ENCODE measurements at places on chromosomes 12 and 14.

- DNase-seq: no peak
Observed at GRCh38 chr12:58342736-58343135, 401.4 kb downstream of the ATP23 start.

- no peak for DNase-seq
Observed at GRCh38 chr14:46769292-46769691, 117.7 kb upstream of the RPL10L start.

DNA sequence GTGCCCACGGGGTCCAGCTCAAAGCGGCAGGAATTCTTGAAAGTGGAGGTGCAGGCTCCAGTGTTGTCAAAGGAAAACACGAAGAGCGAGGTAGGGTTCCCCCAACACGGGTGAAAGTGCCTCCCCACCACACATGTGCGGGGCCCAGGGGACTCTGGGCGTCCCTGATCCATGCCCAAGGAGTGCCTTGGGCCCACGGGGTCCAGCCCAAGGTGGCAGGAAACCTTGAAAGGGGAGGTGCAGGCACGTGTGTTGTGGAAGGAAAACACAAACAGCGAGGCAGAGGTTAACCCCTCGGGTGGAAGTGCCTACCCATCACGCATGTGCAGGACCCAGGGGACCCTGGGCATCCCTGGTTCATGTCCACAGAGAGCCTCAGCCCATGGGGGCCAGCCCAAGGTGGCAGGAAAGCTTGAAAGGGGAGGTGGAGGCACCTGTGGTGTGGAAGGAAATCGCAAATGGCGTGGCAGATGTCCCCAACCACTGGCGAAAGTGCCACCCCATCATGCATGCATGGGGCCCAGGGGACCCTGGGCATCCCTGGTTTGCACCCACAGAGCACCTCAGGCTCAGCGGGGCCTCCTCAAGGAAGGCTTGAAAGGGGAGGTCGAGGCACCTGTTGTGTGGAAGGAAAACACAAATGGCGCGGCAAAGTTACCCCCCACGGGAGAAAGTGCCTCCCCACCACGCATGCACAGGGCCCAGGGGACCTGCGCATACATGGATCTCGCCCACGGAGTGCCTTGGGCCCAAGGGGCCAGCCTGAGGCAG, 584.6 kb downstream of the ALG10 start:
- no peak for DNase-seq

DNA sequence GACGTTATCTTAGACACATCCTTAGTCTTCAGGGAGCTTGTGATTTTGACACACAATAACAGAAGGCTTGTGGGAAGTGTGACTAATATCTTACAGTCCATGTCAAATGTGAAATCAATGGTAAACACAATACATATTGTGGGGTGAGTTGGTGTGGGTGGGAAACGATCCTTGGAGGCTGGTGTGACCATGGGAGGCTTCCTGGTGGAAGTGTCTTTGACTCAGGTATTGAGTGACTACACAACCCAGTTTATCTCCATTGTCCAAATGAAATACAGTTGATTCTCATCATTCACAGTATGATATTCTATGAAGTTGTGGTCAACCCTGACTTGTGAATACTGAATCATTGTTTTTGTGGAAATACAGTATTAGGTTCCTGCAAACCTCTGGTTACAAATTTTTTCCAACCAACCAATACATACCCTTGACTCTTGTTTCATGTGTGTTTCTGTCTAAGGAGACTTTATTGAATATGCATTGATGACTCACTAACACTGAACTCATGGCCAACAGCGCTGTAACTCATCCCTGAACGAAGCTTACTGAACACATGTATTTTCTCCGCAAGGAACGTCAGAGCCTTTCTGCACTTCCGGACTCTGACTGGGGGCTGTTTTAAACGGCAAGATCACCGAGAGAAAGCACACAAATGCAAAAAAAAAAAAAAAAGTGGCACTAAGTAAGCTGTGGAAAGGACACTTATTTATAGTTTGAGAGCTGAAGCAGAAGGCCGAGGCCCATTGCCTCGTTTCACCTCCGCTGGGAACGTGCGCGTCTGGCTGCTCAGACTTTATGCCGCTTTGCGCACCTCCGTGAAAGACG, 59.0 kb downstream of the CLMN start:
- no peak for DNase-seq

GRCh38 chr12:85260896-85261295, 19.1 kb upstream of the ALX1 start:
- DNase-seq: no peak

DNA sequence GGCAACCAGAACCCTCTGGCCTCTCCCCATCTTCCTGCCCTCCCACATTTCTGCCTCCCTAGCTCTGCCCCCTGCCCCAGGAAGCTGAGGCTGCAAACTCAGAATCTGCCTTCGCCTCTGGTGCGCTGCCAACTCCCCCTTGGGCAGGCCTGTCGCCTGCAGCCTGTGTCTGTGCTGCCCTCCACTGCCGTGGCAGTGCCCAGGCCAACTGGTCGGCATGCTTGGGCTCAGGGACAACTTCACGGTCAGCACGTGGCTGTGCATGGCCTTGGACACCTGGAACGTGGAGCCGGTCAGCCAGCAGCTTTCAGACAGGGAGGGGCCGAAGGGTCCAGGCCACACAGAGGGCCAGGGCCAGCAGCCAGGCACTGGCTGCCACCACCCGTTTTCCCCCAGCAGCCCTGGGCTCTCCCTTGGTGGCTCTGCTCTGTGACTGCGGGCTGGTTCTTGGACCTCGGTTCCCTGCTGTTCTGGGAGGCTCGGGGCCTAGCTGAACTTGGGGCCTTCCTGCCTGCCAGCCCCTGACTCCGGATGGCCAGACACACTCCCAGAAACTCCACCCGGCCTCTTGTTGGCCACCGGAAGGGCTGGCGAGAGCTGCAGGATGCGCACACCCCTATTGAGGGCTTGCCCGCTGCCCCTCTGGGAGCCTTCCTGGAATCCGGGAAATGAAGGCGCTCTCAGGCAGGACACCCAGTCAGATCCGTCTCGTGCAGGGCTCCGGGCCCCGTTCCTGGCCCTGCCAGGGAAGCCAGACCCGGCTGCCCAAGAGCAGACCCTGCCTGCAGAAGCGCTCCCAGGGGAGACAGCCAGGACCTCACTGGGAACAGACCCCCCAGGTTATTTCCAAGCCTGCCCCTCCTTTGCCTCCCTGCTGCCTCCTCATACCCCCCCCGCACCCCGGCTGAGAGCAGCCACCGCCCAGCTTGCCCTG, 34.2 kb upstream of the PPP1R13B start:
- DNase-seq: no peak

DNA sequence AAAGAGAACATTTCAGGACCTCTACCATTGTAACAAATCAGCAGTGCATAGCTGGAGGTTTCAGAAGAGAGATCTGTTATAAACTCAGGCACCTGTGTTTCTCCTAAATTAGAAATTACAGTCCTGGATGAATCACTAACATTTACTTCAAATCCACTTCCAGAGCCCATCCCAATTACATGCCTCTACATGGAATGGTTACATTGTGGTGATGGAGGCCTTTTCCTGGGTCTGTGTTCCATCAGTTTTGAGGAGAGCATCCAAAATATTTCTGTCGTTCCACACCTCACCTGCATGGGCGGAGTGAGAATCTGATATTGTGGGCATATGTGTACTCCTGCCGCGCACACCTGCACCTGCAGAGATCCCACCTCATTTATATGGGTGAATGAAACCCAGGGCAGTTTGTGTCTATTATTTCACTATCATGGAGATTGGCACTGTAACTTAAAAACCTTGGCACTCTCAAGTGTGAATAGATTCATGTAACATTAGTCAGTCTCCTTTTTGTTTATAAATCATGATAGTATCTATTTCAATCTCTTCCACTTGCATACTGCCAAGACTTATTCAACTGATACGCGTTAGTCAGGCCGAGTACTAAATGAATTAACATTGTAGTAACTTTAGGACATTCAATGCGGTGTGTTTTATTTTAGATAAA, 215.1 kb upstream of the FAR2 start:
- no peak for DNase-seq

- no peak for DNase-seq
Observed at GRCh38 chr12:57154076-57154475, 6.7 kb upstream of the LRP1-AS start.

DNA sequence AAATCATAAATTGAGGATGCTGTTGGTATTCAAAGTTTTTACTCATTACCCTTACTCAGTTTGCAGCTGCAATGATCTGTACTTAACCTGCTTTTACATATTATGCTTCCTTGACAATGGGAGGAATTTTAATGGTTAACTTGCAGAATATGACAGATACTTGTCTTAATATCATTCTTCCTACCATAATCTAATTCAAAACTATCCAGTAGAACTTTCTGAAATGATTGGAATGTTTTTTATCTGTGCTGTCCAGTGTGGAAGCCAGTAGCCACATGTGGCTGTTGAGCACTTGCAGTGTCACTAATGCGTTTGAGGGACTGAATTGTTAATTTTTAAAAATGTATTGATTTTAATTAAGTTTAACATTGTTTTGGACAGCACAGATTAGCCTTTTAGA, 23.5 kb downstream of the FGFR1OP2 start:
- no peak for DNase-seq

DNA sequence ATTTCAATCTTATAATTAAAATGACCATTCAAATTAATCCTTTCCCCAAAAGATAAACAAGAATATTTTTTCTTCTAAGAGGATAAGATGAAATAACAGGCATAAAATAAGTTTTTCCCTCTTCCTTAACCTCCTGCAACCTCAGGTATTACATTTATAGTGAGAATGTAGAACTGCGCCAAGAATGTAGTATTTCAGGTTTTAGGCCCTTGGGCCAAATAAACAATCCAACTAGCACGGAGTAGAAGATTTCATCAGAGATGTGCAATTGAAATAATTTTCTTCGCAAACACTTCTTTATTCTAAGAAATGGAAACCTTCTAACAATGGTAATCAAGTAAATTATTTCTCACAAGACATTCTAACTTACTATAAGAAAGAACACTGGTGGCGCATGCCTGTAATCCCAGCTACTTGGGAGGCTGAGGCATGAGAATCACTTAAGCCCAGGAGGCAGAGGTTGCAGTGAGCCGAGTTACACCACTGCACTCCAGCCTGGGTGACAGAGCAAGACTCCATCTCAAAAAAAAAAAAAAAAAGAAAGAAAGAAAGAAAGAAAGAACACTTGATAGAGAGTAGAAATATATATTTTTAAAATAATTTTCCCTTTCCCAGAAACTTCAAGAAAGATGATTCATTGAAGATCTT, 100.8 kb downstream of the TAOK3 start:
- no peak for DNase-seq

- DNase-seq: no peak
Observed at GRCh38 chr14:90796329-90796728, 19.9 kb downstream of the TTC7B start.

DNA sequence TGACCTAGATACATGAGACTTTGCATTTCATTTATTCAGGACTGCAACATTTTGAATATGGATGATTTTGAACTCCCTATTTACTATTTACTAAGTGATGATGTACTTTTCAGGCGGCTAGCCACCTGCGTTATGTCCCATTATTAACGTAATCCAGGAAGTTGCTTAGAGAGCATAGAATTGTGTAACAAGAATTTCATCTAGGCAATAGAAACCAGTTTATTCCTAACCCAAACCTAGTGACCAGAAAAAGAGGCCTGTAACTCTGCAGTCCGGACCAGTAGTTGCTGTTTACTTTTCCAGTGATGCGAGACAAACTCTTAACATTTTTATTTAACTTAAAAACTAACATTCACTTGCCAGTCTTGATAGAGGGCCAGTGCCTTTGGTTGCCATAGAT, 12.3 kb downstream of the NUDT4 start:
- DNase-seq: no peak

GRCh38 chr14:62304257-62304656, 542.0 kb downstream of the SNAPC1 start:
- no peak for DNase-seq

DNA sequence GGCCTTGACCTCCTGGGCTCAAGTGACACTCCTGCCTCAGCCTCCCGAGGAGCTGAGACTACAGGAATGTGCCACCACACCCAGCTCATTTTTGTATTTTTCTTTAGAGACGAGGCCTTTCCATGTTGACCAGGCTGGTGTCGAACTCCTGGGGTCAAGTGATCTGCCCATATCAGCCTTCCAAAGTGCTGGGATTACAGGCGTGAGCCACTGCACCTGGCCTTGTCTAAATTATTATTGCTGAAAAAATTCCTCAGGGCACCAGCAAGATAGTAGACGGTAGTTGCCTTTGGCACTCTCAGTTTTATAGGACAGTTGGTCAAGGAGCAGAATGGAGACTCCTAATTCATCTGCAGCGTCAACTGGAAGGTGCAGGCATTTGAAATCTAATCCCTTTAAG, 2.5 kb upstream of the AICDA start:
- DNase-seq: no peak

- no peak for DNase-seq
Observed at GRCh38 chr12:113172185-113172584, 13.1 kb downstream of the DDX54 start.

GRCh38 chr12:102824218-102824835, 92.7 kb downstream of the PAH start:
- no peak for DNase-seq

DNA sequence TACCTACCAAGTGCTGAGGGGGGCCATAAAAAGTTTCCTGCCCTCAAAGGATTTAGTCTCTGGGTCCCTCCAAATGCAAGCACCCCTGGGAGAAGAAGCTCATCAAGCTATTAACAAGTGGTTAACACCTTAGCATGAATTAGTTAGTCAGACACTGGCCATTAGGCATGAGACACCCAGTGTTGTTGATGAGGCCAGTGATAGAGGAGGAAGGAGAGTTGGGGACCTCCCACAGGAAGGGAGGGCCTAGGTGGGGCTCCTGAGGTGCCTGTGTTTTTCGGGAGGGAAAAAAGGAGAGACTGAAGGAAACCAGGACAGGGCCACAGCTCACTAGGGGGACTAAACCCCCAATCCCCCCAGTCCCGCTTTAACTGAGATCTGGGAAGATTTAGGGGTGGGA, 4.5 kb upstream of the KRT71 start:
- no peak for DNase-seq

- no peak for DNase-seq
Observed at GRCh38 chr14:57835766-57836165, 30.1 kb downstream of the SLC35F4 start.

DNA sequence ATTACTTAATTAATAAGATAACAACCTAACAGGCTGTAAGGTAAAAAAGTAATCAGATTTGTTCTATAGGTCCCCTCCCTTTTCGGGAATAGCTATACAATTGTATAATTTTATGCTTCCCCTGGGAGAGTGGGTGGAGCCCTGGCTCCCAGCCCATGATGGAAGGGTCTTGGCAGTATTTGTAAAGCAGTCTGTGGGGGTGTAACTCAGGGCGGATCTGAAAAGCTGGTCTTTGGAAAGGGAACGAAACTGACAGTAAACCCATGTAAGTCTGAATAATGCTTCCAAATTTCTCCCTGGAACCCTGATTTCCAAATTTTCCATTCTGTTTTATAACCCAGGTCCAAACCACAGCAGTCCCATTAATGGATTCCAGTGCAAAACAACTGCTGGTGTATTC, 110.4 kb downstream of the DAD1 start:
- no peak for DNase-seq

DNA sequence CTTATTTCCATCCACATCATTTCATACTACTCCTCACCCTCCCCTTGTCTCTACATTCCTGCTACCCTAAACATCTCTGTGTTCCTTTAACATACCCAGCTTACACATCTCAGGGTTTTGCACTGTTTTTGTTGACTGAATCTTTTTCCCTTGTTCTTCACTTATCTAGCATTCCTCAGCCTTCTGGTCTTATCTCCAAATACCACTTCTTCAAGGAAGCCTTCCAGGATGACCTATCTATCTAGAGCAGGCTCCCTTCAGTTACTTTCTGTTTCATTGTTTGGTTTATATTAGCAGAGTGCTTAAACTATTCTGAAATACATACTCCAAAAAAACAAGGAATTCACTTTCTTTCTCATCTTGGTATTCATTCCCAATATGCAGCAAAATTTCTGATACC, 353.1 kb downstream of the NAV3 start:
- DNase-seq: no peak

All from activated gamma-delta T cell treated with anti-CD3 and anti-CD28 coated beads, Interleukin-2, amount 50 U/mL, for 16 hours (primary cell).